ENCODE measurements at places on chromosomes 13 and 19.

GRCh38 chr19:32349724-32350470 is 4.5 kb downstream of the ZNF507 start:
- no peak for DNase-seq

DNA sequence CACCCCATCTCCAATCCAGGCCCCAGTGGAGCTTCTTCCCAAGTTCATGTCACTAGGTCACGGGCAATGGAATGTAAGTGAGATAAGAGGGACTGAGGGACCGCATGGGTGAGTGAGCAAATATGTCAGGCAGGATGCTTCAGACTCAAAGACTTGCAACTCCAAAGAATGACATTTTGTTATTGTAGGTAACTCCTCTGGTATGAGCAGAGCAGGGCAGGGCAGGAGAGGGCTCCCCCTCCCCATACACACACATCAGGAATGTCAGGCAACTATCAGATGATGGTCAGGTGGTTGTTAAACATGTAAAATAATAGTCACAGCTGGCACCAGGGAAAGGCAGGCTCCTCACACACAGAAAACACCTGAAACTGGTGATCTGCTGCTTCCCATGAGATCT is 10.6 kb downstream of the ERVV-2 start:
- DNase-seq = no peak

DNA sequence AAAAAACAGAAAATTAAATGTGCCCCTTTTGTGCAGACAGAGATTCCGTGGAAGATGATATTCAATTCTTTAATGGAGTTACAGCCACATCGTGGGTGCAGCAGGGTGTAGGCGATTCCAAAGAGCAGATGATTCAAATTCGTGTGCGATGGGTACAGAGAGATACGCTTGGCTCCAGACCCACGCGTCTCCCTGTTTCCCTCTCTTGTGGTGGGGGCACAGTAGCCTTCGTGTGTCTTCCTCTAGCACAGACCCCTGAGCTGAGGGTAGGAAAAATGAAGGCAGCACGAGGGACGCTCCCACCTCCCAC is 4.8 kb downstream of the TSPAN16 start:
- no peak for DNase-seq

DNA sequence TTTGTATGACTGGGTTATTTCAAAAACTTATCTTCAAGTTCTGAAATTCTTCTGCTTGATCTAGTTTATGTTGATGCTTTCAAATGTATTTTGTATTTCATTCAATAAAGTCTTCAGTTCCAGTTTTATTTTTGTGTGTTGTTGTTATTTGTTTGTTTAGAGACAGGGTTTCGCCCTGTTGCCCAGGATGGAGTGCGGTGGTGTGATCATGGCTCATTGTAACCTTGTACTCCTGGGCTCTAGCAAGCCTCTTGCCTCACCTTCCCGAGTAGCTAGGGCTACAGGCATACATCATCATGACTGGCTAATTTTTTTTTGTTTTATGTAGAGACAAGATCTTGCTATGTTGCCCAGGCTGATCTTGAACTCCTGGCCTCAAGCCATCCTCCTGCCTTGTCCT is 40.3 kb upstream of the ARHGEF7 start:
- no peak for DNase-seq

GRCh38 chr13:39259371-39260140 is 221.3 kb downstream of the NHLRC3 start:
- no peak for DNase-seq

DNA sequence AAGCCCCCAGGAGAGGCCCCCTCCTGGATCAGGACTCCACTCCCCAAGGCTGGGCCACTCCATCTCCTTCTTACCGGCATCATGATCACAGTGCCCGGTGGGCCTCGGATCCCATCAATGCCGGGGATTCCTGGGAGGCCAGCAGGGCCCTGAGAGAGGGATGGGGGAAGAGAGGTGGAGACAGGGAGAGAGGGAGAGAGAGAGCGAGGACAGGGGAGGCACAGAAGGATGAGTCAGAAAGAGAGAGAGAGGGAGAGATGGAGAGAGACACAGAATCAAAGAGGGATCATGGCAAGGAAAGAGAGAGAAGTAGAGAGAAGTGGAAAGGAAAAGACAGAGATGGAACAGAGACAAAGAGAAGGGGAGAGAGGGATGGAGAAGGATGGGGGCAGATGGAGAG is 13.8 kb downstream of the COL5A3 start:
- no peak for DNase-seq

GRCh38 chr19:30444686-30445232 is 72.6 kb downstream of the ZNF536 start:
- no peak for DNase-seq

DNA sequence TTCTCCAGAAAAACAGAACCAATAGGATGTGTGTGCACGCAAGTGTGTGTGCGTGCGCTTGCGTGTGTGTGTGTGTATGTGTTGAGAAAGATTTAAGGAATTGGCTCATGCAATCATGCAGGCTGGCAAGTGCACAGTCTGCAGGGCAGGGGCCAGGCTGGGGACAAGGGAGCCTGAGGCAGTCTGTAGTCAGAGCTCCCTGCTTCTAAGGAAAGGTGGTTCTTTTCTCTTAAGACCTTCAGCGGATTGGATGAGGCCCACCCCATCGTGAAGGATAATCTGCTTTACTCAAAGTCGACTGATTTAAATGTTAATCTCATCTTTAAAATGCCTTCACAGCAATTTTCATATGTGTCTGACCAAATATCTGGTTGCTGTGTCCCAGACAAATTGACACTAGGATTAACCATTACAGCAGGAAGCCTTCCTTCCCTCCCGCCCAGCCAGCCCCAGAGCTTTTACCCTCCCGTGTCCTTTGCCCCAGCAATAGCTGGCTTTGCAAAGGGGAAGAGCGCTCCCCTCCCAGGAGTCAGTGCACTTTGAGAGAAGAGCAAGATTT is 15.0 kb upstream of the NAXD start:
- no peak for DNase-seq

DNA sequence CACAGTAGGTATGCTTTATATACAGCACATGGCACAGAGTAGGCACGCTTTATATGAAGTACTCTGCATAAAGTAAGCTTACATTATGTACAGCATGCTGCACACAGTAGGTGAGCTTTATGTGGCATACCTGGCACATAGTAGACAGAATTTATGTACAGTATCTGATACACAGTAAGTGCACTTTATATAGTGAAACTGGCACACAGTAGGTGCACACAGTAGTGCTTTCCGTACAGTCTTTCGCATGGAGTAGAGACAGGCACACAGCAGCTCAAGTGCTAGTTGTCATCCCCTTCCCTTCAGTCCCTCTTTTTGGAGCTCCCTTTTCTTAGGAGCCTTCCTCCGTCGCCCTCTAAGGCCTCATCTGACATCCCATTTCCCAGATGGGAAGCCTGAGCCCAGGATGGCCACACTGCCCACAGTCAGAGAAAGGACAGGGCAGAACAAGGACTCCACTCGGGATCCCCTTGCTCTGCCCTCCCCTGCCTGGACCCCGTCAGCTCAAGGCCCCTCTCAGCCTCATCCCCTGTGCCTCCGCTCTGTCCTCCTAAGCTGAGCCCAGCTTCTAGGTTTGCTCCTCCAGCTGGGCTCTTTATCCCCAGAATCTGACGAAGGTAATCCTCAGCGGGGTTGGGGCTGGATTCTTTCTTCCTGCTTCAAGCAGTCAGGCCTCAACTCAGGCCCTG is 852 bp upstream of the CYP4F12 start:
- DNase-seq = no peak

GRCh38 chr13:76879203-76879882 is 6.9 kb downstream of the KCTD12 start:
- DNase-seq = no peak

DNA sequence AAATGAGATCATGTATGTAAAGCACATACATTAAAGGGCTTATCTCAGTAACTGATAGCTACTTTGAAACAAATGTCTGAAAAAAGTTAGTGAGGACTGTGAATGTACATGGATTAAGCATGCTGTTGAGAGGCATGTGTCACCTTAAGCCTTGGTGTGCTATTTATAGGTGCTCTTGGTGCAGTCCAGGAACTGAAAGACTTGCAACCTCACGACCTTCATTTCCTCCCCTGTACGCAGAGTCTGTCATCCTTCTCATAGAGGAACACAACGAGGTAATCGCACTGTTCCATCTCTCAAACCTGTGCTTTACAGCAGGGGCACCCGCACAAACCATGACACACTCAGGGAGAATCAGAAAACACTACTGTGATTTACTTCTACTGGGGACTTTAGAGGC is 65.6 kb downstream of the UFM1 start:
- DNase-seq = no peak

GRCh38 chr13:49936968-49937273 is 781 bp upstream of the SPRYD7 start:
- no peak for DNase-seq
